ENCODE measurements at places on chromosomes 2 and 18.

DNA sequence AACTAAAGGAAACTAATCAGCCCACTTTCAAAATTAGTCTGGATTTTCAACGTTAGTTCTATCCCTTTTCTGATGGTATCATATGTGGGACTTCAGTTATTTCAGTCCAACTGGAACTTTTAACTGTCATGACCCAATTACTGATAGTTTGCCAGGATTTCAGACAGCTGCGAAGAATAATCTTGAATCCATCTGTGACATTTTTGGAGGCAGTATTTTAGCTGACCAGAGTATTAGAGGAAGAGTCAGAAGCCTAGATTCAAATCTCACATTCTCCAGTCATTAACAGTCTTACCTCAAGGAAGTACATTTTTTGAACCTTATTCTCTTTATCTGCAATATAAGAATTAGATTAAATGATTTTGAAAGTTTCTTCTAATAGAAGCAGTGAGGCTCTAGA lies 81.3 kb downstream of the PTRHD1 start:
- DNase-seq = no peak

- DNase-seq = no peak
These were observed 91.1 kb downstream of the ZNF532 start for GRCh38 chr18:58955738-58956137.

- no peak for DNase-seq
These were observed 62.6 kb upstream of the PSMD14 start for GRCh38 chr2:161245671-161246070.

DNA sequence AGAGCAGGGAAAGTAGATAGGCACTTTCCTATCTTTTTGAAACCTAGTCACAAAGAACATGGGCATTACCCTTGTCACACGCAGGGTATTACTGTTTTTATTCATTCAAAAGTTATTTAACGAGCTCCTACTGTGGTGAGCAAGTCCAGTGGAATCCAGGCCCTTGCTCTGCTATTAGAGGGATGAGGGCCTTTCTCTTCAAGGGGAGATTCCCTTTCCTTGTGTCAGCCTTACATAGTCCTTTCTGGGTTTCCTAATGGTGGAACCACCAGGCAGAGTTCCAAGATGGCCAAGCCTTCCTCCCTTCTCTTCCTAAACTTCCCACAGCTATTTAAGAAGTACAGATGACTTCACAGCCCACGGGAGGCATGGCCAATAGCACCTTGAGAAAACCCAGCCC lies 64.6 kb downstream of the SPTBN1 start:
- DNase-seq = no peak

- DNase-seq = no peak
These were observed 9.5 kb downstream of the ZEB2 start for GRCh38 chr2:144510294-144510991.

DNA sequence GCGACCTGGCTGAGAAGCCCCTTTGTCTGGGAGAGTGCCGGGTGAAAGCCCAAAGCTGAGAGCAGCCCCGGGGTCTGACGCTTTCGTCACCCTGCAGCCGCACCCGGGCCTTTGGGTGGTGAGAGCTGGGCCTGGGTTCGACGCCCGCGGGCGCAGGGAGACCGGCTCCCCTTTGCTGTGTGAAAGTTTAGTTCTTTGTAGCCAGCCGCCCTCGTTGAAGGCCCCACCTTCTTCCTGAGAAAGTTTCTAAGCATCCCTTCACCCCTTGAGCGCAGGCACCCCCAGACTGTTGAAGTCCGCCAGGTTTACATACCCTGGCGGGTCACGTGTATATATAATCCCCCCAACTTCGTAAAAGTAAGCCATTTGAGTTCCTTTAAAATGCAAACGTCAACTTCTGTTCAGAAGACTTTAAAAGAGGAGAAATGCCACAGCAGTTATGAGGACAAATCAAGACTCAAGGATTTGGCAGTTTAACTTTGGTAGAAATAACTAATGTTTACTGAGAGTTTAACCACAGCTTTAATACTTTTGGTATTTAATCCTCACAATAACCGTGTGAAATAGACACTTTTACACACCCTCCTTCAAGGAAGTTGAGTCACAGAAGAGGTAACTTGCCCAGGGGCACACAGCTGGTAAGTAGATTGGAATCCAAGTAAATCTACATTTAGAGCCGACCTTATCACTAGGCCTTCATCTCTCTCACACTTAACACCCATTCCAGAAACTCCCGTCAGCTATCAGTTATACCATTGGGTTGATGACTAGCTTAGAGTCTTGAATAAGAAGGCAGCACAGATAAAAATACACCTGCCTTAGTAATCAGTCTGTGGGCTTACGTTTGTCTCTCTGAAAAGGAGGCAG lies 1.1 kb upstream of the MBOAT2 start:
- no peak for DNase-seq

GRCh38 chr2:159029936-159030335 lies 61.5 kb downstream of the TANC1 start:
- no peak for DNase-seq

- DNase-seq = no peak
These were observed 147.1 kb downstream of the PLEKHA3 start for GRCh38 chr2:178627401-178627800.

- no peak for DNase-seq
These were observed 19.5 kb downstream of the STRADB start for GRCh38 chr2:201470821-201471731.

DNA sequence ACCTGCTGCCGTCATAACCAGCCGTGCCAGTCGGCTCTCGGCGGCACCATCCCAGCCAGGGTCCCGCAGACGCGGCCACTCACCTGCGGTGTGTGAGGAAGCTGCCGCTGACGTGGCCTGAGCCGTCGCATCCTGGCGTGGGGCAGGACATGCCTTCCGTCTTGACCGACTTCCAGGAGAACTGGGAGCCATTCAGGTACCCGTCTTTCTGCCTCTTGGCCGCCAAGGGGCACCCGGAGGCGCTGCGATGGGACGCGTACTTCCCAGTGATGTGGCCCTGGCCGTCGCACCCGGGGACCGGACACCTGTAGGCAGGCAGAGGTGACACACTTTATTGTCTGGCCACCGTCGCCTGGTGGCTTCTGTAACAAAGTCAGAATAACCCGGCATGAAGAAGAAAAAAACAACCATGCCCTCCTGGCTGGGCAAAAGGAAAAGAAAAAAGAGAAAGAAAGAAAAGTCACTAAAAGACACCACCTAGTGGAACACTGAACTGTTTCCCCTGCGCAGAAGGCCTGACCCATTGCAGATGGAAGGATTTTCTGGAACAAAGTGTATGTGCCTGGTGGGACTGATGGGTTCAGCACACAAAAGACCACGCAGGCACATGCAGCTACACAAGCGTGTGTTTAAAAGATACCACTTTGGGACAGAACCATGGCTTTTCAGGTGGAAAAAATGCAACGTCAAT lies 94.9 kb upstream of the PXDN start:
- DNase-seq = no peak

- DNase-seq = no peak
These were observed 1.4 kb downstream of the FAM117B start for GRCh38 chr2:202636213-202636513.

DNA sequence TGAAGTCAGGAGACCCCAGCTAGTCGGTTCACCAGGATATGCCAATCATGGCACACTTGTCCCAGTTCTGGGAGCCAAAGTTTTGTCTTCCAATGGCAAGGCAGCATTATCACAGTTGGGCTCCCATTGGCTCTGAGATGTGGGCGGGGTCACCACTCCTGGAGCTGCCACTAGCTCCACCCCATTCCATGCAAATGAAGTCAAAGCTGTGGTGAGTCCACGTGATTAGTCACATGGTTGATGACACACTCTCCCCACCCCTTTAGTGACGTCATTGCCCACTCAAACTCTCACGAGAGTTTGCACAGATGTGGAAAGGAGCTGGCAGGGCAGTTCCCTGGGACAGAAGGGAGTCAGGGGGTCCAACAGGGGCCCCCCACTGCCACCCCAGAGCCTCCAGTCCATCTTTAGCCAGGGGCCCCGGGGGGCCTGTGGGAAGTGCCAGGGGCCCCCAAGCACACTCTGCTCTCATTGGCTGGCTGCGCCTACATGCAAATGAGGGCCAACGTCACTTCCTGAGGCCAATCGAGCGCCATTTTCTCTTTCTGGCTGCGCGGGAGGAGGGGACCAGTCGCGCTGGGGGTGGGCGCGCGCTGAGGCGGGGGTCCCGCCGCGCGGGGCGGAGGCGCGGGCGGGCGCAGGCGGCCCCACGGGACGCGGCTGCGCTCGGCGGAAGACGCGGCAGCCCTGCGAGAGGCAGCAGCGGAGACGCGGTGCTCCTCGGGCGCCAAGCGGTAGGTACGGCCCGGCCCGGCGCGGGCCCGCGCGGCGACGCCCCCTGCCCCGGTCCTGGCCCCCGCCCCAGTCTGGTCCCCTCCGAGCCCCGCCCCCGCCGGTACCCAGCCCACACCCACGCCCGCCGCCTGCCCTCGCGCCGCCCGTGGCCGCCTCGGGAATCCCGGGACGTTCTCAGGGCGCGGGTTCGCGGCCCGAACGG lies at the start of gene ADNP2:
ADNP2 (plus strand) TSS at position 524 of the 937 bp plus-strand sequence. CDS start 8,281 bp downstream, outside the sequence.
- peak; percentile 70 for DNase-seq

- no peak for DNase-seq
These were observed 25.8 kb upstream of the CABYR start for GRCh38 chr18:24112874-24113615.

- DNase-seq = no peak
These were observed 16.4 kb downstream of the FAP start for GRCh38 chr2:162226836-162227235.

- no peak for DNase-seq
These were observed 165.0 kb downstream of the KLHL29 start for GRCh38 chr2:23549821-23550530.
